Endothelial cell of umbilical vein (primary cell): ENCODE measurements at places on chromosomes 6 and 20. TPM values are rescaled to one million over a fixed set of nuclear protein-coding genes. Genes with fewer than 3 reads are reported as not detected.

- peak; percentile 80 for DNase-seq
Observed at GRCh38 chr6:33075568-33076405, at the start of gene HLA-DPB1. HLA-DPB1 (plus strand) TSS chr6:33075990; CDS start chr6:33076042, 52 bp downstream.

DNA sequence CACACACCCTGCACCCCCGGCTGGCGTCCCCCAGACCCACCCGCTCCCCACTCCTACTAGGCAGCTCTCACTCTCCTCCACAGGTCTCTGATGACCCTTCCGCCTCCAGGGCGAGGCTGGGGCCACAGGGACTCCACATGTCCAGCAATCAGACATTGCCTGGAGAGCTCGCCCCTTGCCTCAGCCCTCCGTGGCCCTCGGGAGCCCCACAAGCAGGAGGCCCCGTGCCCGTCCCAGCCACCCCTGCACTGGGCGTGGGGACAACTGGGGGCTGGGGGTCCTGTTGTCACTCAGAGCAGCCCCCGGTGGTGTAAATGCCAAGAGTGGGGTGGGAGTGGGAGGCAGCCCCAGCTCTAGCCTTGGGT lies 1.5 kb downstream of the COL20A1 start:
- DNase-seq = no peak

GRCh38 chr6:137424251-137424650 lies 69.9 kb downstream of the OLIG3 start:
- no peak for DNase-seq

GRCh38 chr6:32816746-32817204 lies at the start of gene HLA-DOB:
HLA-DOB (minus strand) TSS chr6:32817002; CDS start chr6:32816951, 51 bp downstream.
- DNase-seq = peak; percentile 51

DNA sequence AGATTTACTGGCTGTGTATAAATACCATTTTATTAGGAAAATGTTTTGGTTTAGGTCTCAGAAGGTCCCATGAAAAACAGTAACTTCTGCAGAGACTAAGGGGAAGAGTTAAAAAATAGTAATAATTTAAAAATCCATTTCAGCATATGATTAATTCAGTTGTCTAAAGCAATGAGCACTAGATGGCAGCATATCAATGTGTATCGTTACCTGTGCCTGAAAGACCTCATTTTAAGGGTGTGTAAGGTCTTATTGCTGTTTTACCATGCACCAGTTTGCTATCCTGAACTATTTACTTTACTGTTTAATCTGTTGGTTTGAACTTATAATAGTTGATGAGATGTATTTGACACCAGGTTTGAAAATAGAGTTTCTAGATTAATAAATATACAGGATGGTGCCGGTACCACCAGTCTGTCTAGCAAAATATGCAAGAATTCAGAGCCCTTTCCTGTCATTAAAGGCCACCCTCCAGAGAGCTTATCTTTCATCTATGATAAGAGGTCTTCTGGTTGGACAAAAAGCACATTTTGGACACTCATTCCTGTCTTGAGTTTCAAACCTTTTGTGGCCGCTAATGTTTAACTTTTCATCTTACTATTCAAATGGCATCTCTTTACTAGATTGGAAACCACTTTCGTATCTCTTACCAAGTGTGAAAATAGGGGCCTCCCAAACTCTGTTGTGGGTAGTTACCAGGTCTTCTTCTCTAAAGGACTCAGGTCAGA lies 8.9 kb upstream of the AHI1 start:
- DNase-seq = peak; percentile 61

DNA sequence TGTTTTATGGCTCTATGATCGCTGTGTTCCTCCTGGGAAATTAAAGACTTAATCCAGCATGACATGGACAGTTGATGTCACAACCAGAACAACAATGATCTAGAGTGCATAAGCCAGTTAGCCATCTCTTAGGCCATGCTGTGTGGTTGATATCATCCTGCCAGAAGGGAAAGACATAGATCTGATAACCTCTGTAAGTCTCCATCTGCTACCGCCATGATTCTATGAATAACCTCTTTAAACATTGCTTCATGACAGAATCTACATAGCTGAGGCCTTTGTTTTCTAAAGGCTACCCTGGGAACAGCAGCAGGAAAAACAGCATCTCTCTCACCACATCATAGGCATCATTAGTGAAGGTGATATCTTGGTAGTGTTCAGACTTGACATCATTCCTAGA lies 117.6 kb upstream of the PHACTR1 start:
- no peak for DNase-seq

DNA sequence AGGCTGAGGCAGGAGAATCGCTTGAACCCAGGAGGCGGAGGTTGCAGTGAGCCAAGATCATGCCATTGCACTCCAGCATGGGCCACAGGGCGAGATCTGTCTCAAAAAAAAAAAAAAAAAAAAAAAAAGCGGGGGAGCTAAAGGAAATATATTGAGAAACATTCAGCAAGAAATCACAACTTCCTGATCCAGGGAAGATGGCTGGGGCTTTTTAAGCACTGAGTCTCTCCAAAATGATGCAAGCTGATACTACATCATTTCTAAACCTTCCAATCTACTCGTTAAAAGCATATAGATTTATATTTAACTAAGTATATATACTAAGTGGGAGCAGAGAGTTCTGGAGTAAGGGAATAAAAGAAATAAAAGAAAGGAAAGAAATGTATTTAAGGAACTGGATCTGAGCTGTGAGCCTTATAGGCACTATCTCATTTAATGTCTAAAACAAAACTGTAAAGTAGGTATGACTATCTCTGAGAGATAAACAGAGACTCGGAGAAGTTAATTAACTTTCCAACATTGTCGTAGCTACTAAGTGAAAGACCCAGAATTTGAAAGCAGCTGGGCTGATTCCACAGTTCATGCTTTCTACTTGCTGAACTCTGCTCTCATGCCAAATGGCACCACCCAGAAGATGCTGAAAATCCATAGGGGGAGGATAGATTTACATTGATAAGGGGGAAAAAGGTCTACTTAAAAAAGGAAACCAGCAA lies 215.0 kb upstream of the MARCKS start:
- no peak for DNase-seq

- DNase-seq = no peak
Observed at GRCh38 chr6:56875523-56875922, 79.4 kb upstream of the BEND6 start.

GRCh38 chr6:89400912-89401399 lies 11.1 kb downstream of the RRAGD start:
- DNase-seq = no peak

MROH8 gene
- total RNA-seq = 1.5 and 2.7 TPM in 2 replicates

PNPLA1 gene
- not detected in 2 replicates for total RNA-seq

ELOVL4 gene
- total RNA-seq = 3.3 and 4.1 TPM in 2 replicates

PPP1R3G gene
- 0.07 and 0.09 TPM in 2 replicates for total RNA-seq
